ENCODE measurements at places on chromosomes 13 and 19. TPM values are rescaled to one million over a fixed set of nuclear protein-coding genes. Genes with fewer than 3 reads are reported as not detected.

DNA sequence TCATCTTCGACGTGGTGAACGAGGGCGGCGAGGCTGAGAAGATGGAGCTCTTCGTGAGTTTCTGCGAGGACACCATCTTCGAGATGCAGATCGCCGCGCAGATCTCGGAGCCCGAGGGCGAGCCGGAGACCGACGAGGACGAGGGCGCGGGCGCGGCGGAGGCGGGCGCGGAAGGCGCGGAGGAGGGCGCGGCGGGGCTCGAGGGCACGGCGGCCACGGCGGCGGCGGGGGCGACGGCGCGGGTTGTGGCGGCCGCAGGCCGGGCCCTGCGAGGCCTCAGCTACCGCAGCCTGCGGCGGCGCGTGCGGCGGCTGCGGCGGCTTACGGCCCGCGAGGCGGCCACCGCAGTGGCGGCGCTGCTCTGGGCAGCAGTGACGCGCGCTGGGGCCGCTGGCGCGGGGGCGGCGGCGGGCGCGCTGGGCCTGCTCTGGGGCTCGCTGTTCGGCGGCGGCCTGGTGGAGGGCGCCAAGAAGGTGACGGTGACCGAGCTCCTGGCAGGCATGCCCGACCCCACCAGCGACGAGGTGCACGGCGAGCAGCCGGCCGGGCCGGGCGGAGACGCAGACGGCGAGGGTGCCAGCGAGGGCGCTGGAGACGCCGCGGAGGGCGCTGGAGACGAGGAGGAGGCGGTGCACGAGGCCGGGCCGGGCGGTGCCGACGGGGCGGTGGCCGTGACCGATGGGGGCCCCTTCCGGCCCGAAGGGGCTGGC is 52.6 kb downstream of the MAP4K1 start:
- DNase-seq, result no peak

DNA sequence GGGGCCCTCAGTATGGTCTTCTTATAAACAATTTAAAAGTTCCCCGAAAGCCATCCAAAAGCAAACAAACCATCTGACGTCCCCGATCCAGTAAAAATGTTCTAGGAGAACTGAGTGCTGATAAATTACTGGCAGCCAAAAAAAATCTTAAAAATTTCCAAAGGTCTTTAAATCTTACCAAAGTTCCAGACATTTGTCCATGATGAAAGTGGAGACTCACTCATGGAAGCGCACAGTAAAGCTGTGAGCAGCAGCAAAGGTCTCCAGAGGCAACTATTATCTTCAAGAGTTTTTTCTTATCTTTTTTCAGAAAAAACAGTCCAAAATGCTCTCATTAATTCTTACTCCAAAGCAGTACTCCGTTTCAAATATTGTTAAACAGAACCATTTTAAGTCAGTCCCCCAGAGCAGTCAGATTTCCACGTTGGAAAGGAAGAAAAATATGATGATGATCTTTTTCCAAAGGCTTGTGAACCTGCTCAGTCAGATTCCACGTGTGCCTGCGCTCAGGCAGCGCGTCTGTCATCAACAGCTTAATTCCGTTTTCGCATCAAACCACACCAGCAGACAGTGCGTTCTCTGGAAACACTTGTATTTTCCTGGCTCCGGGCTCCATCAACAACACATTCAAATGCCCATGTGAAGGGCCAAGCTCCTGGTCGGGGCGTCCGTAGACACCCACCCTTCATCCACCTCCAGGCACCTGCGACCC is 85.4 kb downstream of the COL4A1 start:
- DNase-seq, result no peak

The PNMA8A gene
- 1.9 TPM for total RNA-seq

The LYPD4 gene
- total RNA-seq, result not detected

GRCh38 chr19:18657590-18658365 is 20.9 kb downstream of the KLHL26 start:
- DNase-seq, result no peak

The SIGLECL1 gene
- total RNA-seq, result not detected

DNA sequence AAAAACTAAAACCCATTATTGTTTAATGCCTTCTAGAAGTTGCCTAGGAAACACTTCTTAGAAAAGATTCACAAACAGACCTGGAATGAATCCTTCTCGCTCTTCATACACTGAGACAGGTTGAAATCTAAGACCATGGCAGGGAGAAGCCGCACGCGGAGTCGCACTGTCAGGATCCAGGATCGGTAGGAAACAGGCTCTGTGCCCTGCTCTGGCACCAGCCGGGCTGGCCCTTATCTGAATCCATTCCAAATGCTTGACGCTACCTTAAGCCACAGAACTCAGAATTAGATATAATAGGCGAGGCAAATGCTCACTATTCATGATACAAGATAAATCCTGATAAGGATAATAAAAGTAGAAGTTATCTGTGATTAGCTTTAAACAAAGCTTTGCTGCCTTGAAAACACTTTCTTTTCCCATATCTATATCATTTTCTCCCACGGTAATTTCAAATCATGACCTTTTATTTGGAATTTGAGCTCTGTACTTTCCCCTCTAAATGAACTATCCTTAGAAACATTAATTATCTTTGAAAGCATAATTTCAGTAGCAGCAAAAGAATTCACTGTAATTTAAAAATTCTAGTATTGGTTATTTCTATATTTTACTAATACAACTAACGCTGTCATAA is 385.6 kb downstream of the IRS2 start:
- DNase-seq, result no peak

The NLRP9 gene
- not detected for total RNA-seq

GRCh38 chr13:46817095-46817494 is 20.1 kb upstream of the ESD start:
- DNase-seq, result no peak

GRCh38 chr19:17965370-17966128 is 1.4 kb upstream of the KCNN1 start:
- DNase-seq, result no peak

GRCh38 chr13:23347601-23348000 is 85.9 kb downstream of the SACS start:
- no peak for DNase-seq

The PCP2 gene
- 6.5 TPM for total RNA-seq

DNA sequence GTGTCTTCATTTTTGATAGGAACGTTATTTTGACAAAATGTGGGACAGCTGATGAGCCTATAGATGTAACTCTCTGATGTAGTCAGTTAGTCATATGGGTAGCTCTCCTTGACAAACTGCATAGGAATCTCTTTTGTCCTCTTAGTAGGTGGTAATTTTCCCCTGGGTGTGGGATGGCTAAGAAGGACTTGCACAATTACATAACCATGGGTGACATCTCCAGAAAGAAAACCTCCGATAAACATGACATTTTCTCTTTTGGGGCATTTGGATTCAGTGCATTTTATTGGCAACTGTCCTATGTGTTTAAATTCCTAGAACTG is 41.8 kb downstream of the IGFL3 start:
- DNase-seq, result no peak

GRCh38 chr19:42366673-42367072 is 23.4 kb downstream of the CNFN start:
- no peak for DNase-seq

The NKG7 gene
- not detected for total RNA-seq

All from lower leg skin (tissue), 4 donors.